Left cardiac atrium (tissue), 4 donors: ENCODE measurements at places on chromosomes 3 and 15. TPM values are rescaled to one million over a fixed set of nuclear protein-coding genes. Genes with fewer than 3 reads are reported as not detected.

Gene SKOR1
- total RNA-seq, result 0.09 TPM

DNA sequence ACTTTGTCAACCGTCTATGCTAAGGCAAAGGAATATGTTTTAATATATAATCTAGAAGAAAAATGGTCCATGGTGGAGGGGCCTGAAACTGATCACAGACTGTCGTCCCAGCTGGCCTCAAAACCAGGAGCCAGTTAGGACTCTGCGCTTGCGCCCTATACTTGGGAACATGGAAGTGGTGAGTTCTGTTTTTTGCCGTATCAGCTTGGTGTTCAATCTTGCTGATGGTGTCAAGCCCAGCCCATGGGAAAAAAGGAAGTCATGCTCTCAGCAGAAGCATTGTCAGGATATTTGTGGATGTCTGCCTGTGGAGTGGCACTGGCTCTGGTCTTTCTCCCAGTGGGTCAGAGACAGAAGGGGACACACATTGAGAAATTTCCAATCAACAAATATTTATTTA is 342.0 kb upstream of the CTDSPL start:
- DNase-seq, result no peak

DNA sequence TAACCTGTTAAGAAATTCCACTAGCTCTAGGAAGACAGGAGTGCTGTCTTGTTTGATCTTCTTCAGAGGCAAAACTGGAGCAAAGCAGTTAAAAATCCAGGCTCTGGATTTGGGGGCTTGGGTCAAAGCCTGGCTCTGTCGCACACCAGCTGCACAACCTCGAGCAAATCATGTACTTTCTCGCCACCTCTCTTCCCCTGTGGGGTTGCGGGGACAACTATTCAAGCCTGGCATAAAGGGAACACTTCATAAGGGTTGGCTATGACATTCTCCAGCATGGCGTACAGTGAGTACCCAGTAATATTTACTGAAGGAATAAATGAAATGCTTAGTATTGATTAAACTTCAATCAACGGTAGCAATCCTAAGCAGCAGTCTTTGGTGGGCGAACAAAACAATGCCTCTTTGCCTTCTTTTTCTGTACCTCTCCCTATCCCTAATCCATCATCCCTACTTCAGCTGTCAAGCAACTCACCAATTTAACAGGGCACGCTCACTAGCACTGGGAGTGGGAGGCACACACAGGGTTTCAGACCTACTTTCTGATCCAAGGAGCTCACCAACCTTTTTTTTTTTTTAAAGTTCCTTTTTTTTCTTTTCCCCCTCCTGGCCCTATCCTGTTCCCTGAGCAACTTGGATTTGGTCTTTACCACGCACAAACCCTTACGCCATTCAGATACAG is 33.0 kb downstream of the GNB5 start:
- DNase-seq, result no peak

Gene KLHL40
- total RNA-seq, result not detected

DNA sequence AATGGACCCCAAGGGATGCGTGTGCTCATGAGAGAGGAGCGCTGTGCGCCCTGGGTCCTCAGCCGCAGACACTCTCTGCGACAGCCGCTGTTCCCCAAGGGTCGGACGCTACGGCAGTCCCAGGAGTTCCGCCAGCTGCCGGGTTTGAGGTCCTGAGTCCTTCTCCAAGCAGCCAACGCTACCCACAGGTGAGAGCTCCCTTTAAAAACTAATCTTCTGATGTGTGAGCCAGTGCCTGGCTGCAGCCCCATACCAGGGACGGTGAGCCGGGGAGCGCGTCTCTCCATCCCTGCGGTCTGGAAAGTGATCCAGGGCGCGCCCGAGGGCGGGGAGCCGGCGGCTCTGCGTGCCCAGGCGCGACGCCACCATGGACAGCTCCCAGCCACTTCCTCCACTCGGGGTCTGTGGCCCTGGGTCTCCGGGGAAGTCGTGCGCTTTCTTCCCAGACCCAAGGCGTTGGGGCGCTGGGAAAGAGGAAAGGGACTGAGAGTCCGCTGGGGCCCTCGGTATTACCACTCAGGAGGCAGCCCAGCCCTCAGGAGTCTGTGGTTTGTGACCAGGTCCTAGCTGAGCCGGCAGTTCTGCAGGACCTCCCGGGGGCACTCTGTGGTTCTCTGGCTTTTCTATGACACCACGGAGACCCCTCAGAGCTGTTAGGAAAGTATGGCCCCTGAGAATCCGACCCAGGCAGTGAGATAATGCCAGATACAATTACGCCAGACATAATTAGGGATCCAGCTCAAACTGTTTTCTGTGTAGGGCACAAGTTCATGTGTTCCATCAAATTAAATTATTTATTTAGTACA is 1.4 kb downstream of the CEMIP start:
- DNase-seq, result peak; percentile 72

DNA sequence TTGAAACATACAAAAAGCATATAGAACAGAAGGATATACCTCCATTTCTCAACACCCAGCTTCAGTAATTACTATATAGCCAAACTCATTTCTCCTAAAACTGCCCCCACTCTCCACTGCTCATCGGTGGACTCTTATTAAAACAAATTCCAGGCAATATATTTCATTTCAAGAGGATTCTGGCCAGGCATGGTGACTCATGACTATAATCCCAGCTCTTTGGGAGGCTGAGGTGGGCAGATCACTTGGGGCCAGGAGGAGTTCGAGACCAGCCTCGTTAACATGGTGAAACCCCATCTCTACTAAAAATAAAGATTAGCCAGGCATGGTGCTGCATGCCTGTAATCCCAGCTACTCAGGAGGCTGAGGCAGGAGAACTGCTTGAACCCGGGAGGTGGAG is 40.9 kb downstream of the SNX4 start:
- DNase-seq, result no peak

Gene FGF12
- total RNA-seq, result 291 TPM

DNA sequence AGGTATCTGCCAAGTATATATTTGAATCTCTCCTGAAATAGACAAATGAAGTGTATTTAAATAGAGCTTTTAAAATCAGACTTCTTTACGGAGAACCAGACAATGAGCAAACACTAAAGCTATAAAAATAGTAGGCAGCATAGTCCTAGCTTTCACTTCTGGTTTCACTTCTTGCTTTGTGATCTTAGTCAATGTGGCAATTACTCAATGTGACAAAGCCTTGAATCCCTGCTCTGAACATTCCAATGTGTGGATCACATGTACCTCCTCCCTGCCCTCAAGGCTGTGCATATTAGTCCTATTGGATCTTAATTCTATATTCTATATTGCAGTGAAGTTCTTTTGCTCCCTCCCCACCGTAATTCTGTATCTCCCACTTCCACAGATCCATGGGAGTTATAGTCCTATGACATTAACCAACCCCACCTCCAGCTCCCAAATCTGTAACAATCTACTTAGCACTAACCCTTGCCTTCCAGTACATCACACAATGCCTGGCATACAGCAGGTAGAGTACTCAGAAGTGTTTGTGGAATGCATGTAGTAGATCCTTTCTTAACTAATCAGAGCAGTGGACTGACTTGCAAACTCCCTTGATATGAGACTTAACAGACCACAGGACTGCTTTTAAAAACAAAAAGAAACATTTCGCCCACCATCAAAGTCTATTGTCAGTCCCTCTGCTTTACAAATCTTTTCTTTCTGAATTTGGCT is 24.3 kb upstream of the CP start:
- no peak for DNase-seq

Gene CYP11A1
- 1.8 TPM for total RNA-seq

DNA sequence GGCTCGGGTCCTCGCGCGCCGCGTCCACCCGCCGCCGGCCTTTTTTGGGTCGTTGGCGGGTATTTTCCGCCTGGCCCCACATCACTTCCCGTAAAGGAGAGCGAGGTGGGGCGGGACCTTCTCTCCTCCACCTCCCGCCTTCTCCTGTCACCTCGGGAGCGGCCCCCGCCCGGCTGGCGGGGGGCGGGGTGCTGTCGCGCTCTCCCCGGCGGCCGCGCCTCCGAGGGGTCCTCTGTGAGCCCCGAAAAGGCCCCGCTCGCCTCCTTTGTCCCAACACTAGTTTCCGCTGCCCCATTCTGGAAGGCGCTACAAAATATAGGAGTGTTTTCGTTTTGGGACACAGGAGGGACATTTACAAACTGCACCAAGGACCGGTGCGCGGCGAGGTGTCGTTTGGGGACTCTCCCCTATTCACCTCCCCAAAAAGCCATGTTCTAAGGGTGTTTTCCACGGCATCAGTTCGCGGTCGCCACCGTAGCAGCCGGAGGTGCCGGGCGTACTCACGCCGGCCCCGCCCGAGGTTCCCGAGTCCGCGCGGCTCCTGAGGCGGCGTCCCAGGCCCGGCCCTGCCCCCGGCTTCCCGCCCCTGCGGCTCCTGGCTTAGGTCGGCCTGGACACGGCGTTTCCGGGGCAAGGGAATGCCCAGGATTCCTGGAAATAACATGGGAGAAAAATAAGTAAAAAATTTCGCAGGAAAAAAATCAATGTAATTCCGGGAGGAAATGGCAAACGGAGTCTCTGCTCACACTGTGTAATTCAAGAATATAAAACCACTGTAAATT is at the start of gene RAB27A:
Gene RAB27A (minus strand): TSS at position 68 of the 782 bp plus-strand sequence. CDS start 54,879 bp downstream, outside the sequence.
- DNase-seq, result peak; percentile 83

Gene LOXL1
- 31.5 TPM for total RNA-seq

- no peak for DNase-seq
Observed at GRCh38 chr3:99751649-99752048, 66.0 kb upstream of the CMSS1 start.

DNA sequence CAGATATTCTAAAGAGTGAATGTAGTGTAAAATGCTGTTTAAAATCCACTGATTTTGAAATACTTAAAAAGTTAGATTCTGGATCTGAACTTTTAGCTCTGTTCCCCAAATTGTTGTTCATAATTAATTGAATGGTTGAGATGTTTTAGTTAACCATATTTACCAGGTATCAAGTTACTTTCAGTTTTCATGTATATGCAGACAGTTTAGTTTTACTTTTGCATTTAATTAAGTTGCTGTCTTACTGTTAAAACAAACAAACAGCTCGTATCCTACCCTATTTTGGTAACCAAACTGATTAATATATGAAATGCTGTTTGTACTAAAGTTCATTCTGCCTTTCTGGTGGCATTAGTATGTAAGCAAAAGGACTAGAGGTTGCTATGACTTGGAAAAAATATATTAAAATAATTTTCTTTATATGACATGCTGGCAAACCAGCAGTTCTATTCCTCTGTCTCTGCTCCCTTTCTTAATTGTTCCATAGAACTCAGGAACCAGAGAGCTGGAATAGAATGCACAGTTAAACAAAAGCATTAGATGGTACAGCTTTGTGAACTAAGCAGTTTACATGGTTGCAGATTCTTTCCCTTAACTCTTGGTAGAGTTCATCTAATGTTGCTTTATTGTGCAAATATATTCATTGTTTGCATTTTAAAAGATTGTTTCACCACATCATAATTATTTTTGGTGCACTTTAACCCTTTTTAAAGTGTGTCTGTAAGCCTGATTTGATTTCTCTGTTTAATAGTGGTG is 39.5 kb upstream of the SCAANT1 start:
- DNase-seq, result no peak

DNA sequence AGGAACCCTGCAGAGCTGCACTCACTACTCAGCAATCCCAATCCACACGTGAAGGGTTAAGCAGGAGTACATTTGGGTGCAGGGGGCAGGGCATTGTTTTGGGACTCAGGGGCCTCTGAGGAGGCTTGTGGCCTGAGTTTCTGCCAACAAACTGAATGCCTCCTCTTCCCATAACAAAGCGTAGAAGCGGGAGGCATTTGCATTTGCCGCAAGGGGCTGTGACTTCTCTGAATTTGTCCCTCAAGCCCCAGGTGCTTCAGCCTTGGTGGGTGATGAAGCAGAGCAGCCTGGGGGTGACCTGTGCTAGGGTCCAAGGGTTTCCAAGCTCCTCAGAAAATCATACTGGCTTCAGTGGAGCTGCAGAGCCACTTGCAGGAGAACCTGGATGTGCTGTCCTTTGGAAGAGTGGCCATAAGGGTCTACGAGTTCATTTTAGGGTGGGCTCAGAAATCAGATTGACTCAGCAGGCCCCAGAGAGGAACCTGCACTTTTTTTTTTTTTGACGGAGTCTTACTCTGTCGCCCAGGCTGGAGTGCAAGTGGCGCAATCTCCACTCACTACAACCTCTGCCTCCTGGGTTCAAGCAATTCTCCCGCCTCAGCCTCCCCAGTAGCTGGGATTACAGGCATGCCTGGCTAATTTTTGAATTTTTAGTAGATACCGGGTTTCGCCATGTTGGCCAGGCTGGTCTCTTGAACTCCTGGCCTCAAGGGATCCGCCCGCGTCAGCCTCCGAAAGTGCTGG is 1.4 kb upstream of the RPSA start:
- DNase-seq, result no peak

Gene TRAK1
- total RNA-seq, result 211 TPM

- DNase-seq, result no peak
Observed at GRCh38 chr3:103511891-103512290, 1077.1 kb downstream of the ZPLD1 start.

DNA sequence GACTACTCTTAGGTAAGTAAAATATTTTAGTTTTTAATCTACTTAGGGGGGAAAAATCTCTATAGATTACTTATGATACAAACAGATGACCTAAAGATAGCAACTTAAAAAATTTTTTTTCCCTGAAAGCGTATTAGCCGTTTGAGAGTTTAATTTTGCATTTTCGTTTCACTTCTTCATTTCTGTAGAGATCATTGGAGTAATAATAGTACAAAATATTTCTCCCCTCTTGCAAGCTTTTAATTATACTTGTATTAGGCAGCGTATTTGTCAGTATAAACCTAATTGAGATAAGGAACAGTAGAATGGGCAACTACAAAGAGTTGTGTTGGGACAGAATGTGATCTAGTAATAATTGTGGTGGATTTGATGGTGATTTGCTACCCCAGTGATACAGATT is 10.3 kb downstream of the SKIL start:
- DNase-seq, result no peak

Gene CDC25A
- 0.94 TPM for total RNA-seq

- DNase-seq, result no peak
Observed at GRCh38 chr15:88218557-88219221, 37.9 kb downstream of the NTRK3 start.

DNA sequence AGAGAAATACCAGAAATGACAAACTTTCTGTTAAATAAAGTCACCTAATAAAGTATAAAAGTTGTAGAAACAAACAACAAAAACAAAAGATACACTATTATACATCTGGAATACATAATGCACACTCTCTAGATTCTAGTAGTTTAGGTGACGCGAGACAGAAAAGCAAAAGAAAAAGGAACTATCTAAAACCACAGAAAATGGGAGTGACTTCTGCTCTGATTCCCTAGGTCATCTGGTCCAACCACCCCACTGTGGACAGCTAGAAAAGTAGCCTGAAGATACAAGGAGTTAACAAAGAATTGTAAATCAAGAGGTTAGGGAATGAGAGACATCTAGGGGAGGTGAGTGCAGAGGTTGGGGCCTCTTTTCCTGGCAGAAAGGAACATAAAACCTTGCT is 39.1 kb downstream of the DHX36 start:
- DNase-seq, result no peak
